Lung microvascular endothelial cell (primary cell): ENCODE measurements at places on chromosomes 2 and 18. TPM values are rescaled to one million over a fixed set of nuclear protein-coding genes. Genes with fewer than 3 reads are reported as not detected.

- DNase-seq: peak; percentile 80
These were observed 49.9 kb upstream of the RTN4 start for GRCh38 chr2:55099878-55100820.

- DNase-seq: no peak
These were observed 51.2 kb upstream of the GLI2 start for GRCh38 chr2:120684289-120685065.

GRCh38 chr2:238774071-238774470 is 73.8 kb upstream of the TWIST2 start:
- DNase-seq: no peak

DNA sequence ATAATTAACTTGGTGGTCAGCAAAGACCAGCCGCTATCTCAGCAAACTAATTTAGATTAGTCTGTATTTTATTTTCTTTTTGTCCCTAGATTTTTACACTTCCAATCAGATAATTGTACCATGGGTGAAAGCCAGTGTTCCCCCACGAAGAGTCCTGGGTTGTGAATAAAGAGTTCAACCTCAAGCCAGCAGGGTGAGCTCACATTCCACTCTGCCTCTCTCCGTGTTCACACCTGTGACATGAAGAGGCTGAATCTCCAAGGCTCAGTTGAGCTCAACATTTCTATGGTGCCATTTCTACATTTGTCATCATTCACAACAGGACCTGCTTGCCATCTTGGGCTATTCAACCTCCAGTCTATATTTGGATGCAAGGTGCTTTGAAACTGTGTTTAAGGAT is 771.5 kb downstream of the GALR1 start:
- no peak for DNase-seq

EPB41L3 gene
- total RNA-seq: 17.3 and 20.0 TPM in 2 replicates

CIDEA gene
- 1.7 TPM in 1 of 2 replicates, not detected in the other for total RNA-seq

DNA sequence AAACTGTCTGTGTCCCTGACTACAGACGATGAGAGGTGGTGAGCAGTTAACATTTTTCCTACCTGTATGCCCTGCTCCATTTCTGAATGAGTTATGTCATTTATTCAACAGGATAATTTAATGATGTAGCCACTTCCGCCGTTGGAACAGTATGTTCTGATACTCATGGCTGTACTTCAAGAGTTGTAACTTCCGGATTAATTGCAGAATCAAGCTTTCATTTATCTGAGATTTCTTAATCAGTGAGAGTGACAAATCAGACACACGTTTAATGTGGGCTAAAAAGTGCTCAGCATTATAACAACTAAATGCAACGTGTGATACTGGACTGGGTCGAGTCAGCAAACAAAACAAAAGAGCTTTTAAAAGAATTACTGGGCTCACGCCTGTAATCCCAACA is 107.7 kb downstream of the KCTD1 start:
- no peak for DNase-seq

- DNase-seq: no peak
These were observed 21.5 kb upstream of the BIN1 start for GRCh38 chr2:127128445-127128904.

DNA sequence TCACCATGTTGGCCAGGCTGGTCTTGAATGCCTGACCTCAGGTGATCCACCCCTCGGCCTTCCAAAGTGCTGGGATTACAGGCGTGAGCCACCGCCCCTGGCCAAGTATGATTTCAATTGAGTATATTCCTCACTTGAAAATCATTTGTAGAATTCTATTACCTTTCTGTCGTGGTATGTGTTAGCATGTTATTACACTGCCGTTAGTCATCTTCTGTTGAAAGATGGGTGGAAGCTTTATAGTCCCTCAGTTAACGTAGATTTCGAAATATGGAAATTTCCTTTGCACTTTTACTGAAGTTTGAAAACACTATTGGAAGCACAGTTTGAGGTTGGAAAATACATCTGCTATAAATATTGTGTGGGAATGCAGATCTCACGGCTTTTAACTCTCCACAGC is 14.7 kb downstream of the NIFK start:
- peak; percentile 91 for DNase-seq

DNA sequence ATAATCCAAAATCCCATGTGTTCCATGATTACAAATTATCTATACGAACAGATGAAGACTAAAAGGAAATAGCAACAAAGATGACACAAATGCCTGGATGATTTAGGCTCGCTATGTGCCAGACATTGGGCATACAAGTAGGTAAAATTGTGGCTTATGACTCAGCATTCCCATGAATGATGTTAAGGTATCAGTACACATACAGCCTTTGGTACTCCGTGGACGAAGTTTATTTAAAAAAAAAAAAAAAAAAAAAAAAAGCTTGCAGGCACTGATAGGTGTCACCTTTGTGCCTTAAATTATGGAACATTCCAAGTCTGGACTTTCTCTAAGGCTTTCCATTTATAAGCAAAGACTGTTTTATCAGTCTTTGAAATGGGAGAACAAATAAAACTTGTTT is 2.7 kb downstream of the CHAC2 start:
- DNase-seq: peak; percentile 60

GRCh38 chr18:50298443-50299284 is 11.2 kb upstream of the CXXC1 start:
- DNase-seq: no peak

GRCh38 chr2:236167297-236168109 is 683 bp downstream of the GBX2 start:
- DNase-seq: peak; percentile 84

DNA sequence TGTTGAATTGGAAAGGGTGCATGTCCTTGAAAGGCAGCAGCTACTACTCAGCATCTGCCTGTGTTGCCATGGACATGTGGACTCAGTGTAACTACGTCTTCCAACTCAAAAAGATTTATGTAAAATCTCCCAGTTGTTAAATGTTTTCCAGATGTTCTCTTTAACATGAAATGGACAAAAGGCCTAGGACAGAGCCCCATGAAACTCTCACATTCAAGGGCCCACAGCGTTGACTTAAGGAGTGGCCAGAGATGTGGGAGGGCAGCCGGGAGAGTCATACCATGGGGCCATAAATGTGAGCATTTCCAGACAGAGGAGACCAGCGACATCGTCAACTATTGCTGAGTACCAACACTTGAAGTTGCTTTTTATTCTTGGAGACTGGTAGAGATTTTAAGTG is 9.9 kb downstream of the SLC3A1 start:
- DNase-seq: no peak

SPP2 gene
- total RNA-seq: not detected in 2 replicates

DNA sequence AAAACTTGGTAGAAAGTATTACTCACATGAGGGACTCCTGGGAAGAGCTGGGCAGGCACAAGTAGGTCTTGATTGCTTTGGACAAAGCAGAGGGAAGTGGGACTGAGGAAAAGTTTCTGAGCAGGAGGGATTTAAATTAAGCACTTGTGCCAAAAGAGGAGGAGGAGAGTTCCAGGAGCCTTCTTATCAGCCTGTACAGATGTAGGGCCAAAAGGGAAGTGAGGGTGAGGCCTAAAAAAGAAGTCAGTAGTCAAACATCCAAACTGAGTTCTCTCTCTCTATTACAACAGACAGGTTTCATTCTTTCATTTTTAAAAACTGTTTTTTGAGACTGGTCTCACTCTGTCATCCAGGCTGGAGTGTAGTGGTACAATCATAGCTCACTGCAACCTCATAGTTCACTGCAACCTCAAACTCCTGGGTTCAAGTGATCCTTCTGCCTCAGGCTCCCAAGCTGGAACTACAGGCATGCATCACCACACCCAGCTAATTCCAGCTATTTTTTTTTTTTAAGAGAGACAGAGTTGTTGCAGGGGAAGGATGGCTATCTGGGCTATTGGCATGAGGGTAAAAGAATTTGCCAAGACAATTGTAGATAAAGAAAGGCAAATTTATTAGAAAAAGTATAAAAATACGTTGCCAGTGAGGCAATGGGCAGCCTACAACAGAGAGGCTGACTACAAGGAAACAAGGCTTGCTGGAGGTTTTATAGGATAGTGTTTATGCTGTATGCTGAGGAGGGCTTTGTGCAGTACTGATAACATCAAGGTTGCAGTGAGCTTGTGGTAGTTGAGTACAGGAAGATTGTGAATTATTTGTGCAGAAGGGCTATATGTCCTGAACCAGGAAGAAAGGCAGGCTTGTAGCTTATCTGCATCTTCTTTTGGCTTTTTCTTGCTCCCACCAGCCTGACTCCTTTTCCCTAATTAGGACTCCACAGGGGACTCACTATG is 29.0 kb downstream of the CFAP210 start:
- no peak for DNase-seq

OXER1 gene
- not detected in 2 replicates for total RNA-seq

LINC00305 gene
- total RNA-seq: 0.20 and 0.87 TPM in 2 replicates

DNA sequence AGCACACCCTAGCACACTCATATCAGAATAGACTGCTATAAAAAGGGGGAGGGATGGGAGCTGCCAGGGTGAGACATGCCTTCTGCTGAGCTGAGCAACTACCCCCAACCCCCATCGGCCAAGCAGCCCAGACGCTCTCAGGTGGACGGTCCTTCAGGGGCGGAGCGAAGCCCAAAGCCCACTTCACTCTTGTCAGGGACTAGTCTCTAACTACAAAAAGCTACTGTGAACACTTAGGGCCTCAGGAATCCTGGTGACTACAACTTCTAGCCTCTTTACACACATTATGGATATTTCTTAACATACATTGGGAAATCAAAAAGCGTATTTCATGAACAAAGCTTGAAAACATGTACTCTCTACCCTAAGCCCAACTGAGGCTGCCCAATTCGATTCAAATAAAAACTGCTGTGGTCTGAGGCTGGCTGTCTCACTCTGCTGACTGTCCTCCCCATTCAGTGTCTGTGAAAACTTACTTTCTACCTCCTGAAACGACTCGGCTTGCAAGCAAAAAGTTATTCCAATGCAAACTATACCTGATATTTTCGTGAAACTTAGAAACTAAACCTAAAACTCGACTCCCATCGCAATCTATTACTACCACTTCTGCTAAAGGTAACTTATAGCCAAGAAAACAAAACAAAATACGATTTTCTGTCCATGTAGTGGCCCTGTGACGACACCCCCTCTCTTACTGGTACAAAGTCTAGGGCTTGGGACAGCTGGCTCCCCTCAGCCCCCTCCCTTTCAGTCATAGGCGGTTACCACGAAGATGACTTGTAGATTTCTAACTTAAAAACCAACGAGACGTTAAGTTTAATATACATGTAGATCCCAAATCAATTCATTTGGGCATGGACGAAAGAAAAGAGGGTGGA is 1.2 kb downstream of the SERTAD2 start:
- DNase-seq: peak; percentile 57

- DNase-seq: peak; percentile 2
These were observed 929.2 kb upstream of the SOX11 start for GRCh38 chr2:4762951-4763376.

GRCh38 chr18:76450452-76451395 is 44.3 kb downstream of the ZNF516 start:
- peak; percentile 71 for DNase-seq

FOXI3 gene
- not detected in 2 replicates for total RNA-seq

DNA sequence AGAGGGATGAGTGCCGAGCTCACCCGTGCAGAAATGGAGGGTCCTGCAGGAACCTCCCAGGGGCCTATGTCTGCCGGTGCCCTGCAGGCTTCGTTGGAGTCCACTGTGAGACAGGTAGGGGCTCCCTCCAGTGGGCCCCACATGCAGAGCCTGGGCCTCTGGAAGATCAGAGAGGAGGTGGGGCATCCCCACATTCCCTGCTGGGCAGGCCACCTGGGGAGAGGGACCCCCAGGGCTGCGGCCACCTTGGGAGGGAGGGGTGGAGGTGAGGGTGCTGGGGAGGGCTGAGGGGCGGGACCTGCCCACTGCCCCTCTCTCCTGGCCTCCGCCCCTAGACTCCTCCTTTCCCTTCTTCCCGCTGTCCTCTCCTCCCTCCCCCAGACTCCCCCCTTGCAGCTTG is 38.5 kb downstream of the MTERF4 start:
- no peak for DNase-seq

TPO gene
- not detected in 2 replicates for total RNA-seq

GRCh38 chr2:126879348-126880298 is 19.1 kb upstream of the TEX51 start:
- no peak for DNase-seq

- no peak for DNase-seq
These were observed 353.9 kb upstream of the GYPC start for GRCh38 chr2:126302043-126302442.

- DNase-seq: no peak
These were observed 48.6 kb downstream of the UGGT1 start for GRCh38 chr2:128139624-128140023.

GRCh38 chr2:113283704-113284284 is 5.1 kb upstream of the PAX8 start:
- DNase-seq: peak; percentile 55

GRCh38 chr18:75244351-75245313 is 34.0 kb downstream of the TSHZ1 start:
- DNase-seq: peak; percentile 64

GRCh38 chr2:43331422-43331821 is 105.0 kb upstream of the ZFP36L2 start:
- peak; percentile 56 for DNase-seq

DNA sequence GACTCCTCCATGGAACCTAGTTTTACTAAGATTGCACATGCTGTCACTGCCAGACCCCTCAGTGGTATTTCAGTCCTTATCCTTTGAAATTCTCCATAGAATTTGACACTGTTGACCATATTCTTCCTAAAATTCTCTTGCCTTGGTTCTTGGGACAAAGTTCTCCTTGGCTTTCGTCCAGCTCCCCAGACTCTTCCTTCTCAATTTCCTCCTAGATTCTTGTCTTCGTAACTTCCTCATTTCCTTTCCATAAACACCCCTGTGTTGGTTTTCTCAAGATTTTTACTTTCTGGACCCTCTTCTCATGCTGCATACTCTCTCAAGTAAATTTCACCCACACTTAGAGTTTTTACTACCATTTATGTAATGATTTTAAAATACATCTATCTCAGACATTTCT is 96.6 kb upstream of the TWSG1 start:
- DNase-seq: no peak

- DNase-seq: no peak
These were observed 139.3 kb downstream of the PLCL1 start for GRCh38 chr2:197943731-197944130.

GRCh38 chr18:47100212-47100831 is 50.0 kb downstream of the HDHD2 start:
- peak; percentile 69 for DNase-seq

GRCh38 chr2:215937190-215937589 is 76.2 kb downstream of the MREG start:
- no peak for DNase-seq

SPEG gene
- under 0.01 TPM in 2 replicates for total RNA-seq

DNA sequence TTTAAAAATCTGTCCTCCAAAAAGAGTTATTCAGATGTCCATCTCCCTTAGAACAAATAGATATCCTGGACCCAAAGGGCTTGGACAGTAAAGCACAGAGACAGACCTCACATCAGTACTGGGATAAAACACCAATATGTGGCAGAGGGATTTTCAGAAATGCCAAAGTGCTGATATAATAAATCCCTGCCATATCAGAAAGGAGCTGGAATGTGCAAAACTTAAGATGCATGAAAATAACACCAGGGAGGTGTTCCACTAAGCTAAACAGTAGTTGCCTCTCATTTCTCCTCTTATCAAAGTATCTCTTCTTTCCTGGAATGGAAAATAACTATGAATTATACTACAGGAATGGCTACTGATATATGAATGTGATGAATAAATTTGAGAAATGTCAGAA is 13.2 kb downstream of the USP40 start:
- DNase-seq: no peak
